ENCODE measurements at places on chromosomes 16 and 17.
A peak's percentile ranks its signal among the peaks of the same experiment; 100 is the strongest.

GRCh38 chr16:1771188-1771863, at the start of gene NME3:
TSS of gene NME3 (minus strand) at chr16:1771543. CDS start at chr16:1771534, 9 bp downstream.
- no peak for DNase-seq

DNA sequence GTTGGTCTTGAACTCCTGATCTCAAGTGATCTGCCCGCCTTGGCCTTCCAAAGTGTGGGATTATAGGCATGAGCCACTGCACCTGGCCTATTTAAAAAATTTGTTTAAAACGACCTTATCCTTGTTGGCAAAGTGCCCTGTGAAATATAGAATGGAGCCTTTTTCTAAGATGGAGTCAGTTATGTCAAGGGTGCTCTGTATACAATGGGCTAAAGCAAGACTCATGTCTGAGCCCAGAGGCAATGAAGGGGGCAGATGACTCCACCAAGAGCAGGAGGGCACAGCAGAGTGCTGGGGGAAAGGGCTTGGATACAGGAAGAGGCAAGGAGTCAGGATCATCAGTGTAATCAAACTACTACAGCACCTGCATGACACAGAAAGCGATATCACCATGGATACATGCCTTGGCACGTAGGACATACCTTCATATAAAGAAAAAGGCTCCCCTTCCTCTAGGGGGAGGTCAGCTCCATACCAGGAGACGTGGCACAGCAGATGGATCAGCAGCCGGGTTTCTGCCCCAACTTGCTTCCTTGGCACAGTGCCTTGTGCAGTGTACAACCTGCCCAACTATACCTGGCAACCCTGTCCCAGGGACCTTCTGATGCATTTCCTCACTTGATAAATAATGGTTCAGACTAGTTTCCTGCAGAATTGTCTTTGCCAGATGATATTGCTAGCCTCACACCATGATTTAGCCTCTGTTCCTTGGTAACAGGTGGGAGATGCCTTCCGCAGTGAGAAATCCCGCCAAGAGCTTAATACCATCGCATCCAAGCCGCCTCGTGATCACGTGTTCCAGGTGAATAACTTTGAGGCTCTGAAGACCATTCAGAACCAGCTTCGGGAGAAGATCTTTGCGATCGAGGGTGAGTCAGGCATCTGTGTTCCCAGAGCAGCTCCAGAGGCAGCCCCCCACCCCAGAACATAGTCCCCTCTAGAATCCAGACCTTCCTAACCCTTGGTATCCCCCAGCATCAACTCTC, 15.3 kb downstream of the ITGAM start:
- DNase-seq = peak; percentile 47

- DNase-seq = no peak
Measured at GRCh38 chr16:60553090-60553757, 1483.0 kb downstream of the CDH8 start.

DNA sequence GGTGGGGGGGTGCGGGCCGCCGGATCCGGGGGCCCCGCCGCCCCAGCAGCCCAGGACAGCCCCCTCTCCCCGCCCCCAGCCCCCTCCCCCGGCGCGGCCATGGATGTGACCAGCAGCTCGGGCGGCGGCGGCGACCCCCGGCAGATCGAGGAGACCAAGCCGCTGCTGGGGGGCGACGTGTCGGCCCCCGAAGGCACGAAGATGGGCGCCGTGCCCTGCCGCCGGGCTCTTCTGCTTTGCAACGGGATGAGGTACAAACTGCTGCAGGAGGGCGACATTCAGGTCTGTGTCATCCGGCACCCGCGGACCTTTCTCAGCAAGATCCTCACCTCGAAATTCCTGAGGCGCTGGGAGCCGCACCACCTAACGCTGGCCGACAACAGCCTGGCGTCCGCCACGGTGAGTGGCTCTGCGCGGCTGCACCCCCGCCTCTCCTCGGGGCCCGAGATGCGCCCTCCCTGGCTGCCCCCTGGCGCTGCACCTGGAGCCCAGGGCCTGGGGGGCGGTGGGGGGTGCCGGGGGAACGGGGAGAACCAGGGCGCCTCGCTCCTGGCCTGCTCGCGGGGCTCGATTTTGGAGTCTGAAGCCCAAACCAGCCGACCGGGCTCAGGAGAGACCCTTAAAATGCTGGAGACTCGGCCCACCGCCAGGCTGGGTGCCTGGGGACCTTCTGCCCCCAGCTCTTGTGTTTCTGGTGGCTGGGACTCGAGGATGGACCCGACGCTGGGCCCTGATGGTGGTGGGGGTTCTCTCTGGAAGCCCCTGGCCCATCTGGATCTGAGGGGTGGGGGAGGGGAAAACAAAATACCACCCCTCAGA, 744 bp downstream of the CMIP start:
- DNase-seq = no peak

GRCh38 chr17:3916825-3917224, 560 bp upstream of the P2RX1 start:
- no peak for DNase-seq

- DNase-seq = no peak
Measured at GRCh38 chr17:33291248-33292200, 1.6 kb downstream of the ASIC2 start.

- no peak for DNase-seq
Measured at GRCh38 chr17:78925662-78926555, 722 bp upstream of the TIMP2 start.

- DNase-seq = no peak
Measured at GRCh38 chr17:48605409-48605919, 678 bp upstream of the HOXB6 start.

Measured in cerebellar nuclear complex (tissue), 1 donor.